ENCODE measurements at places on chromosomes 11 and 22. TPM values are rescaled to one million over a fixed set of nuclear protein-coding genes. Genes with fewer than 3 reads are reported as not detected.

The NOX4 gene
- total RNA-seq, result not detected

The ESAM gene
- 0.74 TPM for total RNA-seq

The GVQW3 gene
- total RNA-seq, result 3.0 TPM

The TCP11L1 gene
- total RNA-seq, result 30.3 TPM

The OR8A1 gene
- total RNA-seq, result not detected

The ARHGEF17 gene
- total RNA-seq, result 17.5 TPM

The SHISA8 gene
- not detected for total RNA-seq

DNA sequence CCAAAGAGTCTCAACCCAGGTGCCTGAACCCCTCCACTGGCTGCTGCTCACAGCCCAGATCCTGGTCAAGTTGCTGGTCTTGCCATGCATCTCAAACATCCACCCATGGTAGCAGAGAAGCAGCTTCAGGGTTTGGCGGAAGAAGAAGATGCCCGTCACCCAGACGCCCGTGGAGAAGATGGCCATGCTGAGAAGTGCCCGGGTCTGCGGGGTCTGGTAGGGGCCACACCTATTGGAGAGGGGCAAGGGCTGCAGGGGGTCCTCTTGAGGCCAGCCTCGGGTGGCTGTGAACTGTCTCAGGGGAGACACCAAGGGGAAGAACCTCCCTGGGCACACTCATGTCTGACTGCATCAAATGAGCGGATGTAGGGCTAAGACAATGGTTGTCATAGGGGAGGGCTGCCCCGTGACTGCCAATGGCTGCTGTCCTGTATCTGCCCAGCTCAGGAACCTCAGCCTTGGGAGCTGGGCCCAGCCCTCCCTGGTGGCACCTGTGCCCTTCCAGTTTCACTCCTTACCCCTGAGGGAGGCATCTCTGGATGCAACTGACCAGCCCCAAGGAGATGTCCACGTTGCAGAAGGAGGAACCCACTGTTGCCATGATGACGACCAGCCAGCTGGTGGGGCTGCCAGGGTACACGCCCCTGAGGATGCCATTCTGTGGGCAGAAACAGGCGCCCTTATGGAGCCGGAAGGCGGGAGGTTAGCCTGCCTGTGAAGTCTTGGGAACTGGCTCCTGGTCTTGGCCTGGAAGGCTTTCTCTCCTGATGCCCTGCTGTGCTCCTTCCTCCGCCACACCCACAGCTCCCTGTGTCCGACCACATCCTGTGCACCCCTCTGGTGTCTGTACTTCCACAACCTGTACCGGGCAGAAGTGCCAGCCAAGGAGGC is 1.2 kb downstream of the CPT1B start:
- no peak for DNase-seq

GRCh38 chr11:92885600-92885999 is 83.9 kb upstream of the MTNR1B start:
- no peak for DNase-seq

DNA sequence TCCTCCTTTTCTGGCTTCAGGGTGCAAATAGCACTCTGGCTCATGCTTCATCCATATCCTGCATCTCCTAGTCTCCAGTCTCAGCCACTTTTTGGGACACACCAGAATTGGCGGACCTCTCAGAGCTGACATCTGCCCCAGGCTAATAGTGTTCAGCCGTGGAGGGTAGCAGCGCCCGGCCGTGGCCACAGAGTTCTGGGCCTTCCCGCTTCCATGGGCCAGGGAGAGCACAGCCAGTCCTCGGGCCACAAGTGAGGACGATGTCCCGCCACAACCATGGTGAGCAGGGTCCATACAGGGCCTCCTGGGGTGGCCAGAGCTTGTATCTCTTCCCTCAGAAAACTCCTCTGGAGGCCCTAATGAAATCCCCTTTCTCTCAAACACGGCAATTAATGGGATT is 26.0 kb downstream of the DKK3 start:
- no peak for DNase-seq

- DNase-seq, result no peak
Observed at GRCh38 chr11:21771097-21771496, 421.8 kb upstream of the ANO5 start.

DNA sequence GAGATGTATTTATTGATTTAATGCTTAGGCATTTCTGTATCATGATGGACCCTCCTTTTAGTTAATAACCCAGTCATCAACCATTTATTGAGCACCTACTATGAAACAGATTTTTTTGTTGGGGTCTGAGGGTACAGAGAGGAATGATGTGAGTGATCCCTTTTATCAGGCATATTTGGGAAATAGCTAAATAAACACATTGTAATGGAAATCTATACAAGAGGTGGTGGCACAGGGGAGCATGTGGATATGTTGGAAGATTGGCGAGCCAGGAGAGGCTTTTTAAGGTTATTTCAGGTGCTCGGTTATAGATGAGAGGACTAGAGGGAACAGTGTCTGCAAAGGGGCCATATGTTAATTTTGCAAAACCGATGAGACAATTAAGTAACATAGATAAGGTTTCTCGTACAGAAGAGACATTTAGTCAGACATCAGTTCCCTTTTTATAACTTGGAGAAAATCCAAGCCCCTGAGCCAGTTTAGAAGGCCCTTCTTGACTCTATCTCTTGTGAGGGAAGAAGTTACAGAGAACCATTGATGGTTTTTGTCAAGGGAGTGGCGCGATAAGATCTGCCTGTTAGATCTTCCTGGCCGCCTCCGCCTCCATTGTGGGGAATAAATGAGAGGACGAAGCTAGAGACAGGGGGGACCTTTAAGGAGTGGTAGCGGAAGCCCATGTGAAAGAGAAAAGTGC is 2.0 kb downstream of the ATXN10 start:
- no peak for DNase-seq

DNA sequence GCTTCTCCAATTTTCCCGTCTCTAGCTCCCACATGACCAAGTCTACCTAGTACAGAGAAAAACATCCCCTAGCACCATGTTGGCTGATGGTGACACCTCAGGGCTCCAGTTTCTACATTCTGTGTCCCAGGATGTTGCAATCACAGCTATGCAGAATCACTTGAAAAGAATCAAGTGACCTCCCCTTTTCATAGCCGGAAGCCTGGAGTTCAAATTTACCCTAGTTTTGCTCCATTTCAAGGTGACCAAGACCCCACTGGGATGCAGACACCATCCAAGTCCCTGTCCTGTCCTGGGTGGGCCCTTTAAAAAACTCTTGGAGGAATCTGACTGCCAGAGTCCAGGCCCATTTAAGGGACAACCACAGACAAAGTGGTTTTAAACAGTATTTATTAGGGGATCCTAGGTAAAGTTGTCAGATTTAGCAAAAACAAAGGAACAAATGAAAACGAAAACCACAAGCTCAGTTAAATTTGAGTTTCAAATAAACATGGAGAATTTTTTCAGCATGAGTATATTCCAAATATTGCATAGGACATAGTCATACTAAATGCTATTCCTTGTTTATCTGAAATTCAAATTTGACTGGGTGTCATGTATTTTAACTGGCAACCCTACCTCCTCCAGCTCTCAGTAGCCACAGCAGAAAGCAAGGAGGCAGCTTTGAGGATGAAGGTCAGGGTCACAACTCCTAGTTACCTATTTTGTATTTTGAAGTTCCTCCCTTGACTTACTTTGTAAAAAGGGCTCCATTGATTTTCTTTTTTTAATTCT is 52.4 kb downstream of the MIAT start:
- DNase-seq, result peak; percentile 87

GRCh38 chr11:107482234-107482633 is 24.6 kb upstream of the CWF19L2 start:
- no peak for DNase-seq

DNA sequence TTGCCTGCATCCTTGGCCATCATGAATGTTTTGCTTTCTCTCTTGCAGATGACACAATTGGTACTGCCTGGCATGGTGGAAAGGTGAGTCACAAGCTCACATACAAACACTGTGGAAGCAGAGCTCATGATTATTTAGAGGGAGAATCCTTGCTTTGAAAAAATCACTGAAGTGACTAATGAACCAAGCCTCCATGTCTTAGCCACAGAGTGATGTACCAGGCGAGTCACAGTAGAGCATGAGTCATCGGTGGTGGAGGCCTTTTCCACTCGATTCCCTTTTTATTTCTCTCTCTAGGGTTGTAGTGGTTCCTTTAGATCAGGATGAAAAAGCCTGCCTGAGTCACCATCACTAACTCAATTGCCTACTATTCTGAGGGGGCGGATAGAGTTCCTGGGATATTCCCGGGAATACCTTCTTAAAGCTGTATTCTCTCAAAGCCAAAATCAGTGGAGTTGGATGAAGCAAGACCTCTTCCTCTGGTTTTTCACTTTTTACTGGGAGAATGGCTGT is 49.6 kb upstream of the ALKBH3 start:
- peak; percentile 100 for DNase-seq

DNA sequence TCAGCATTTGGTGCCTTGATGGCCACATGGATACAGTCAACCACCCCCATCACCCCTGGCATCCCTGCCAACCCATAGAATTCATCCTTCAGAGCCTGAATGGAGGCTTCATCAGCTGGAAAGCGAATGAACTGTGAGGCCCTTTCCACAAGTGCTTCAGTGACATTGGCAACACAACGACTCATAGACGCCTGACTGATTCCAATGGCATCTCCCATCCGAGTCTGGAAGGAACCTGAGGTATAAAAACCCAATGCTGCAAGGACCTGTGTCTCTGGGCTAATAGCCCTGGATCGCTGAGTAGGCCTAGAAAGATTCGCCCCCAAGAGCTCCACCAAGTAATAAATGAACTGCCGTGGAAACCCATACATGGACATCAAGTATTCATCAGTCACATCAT is 1.3 kb downstream of the HARBI1 start:
- peak; percentile 69 for DNase-seq

GRCh38 chr11:112357488-112357887 is 96.8 kb upstream of the PLET1 start:
- DNase-seq, result no peak

- DNase-seq, result peak; percentile 55
Observed at GRCh38 chr11:77580712-77581337, 8.9 kb upstream of the AQP11 start.

DNA sequence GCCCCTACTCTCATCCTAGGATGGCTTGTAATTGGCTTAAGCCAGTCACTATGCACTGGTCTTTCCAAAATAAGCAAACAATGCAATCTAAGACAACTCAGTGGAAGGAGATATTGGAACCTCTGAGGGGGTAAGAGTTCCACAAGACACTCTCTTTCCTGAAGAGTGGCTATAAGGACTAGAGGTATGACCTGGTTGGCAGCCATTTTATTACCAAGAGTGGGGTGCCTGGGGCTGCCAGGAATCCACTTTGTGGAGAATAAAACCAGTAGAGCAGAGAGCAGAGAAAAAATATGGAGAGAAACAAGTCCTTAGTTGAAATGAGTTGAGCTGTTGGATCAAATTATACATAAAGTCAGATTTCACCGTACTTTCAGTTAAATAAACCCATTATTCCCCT is 38.8 kb upstream of the CAPRIN1 start:
- DNase-seq, result no peak

- DNase-seq, result no peak
Observed at GRCh38 chr22:41782316-41782715, 18.2 kb upstream of the CCDC134 start.

DNA sequence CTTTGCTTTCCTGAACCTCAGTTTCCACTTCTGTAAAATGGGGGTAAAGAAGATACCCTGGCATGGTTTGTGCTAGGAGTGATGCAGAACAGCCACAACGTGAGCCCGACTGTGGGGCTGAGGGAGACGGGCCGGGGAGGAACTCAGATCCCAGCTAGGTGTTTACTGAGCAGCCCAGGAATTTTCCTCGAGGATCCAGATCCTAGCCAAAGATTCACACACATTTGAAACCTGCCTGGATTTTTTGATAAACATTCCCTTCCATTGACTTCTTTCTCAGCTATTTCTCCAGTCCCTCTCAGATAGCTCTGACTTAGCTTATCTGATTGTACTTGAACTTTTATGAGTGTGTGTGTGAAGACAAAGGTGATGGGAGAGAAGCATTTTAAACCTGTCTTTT is 98.0 kb downstream of the KIAA1671 start:
- no peak for DNase-seq

GRCh38 chr22:37412495-37413250 is 14.6 kb downstream of the ELFN2 start:
- DNase-seq, result no peak

DNA sequence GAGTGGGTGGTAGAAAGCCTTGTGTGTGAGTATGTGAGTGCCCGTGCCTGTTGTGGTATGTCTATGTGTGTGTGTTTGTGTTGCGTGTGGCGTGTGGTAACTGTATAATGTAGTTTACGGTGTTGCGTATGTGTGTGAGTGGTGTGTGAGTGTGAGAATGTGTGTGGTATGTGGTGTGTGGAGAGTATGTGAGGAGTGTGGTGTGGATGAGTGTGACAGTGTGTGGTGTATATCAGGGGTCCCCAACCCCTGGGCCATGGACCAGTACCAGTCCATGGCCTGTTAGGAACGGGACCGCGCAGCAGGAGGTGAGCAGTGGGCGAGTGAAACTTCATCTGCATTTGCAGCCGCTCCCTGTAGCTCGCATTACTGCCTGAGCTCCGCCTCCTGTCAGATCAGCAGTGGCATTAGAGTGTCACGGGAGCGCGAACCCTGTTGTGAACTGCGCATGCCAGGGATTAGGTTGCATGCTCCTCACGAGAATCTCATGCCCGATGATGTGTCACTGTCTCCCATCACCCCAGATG is 5.7 kb downstream of the UPK3A start:
- peak; percentile 67 for DNase-seq

- no peak for DNase-seq
Observed at GRCh38 chr11:44885919-44886789, 64.5 kb downstream of the TP53I11 start.

DNA sequence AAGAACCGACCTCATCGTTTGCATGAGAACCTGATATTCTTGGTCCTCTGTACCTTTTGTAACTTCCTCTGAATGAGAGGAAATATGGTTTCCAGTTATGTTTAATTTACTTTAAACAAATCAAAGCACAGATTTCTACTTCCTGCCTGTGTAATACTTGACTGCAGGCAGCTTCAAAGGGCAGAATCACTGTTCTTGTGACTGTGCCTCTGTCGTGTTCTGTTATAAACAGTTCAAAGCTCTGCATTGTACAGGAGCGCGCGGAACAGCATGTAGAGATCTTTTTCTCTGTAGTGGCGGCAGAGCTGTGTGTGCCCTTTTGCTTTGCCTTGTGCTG is 73.2 kb upstream of the CLDN5 start:
- DNase-seq, result no peak
